ENCODE measurements at places on chromosomes 1 and 21. TPM values are rescaled to one million over a fixed set of nuclear protein-coding genes. Genes with fewer than 3 reads are reported as not detected.
A peak's percentile ranks its signal among the peaks of the same experiment; 100 is the strongest.

DNA sequence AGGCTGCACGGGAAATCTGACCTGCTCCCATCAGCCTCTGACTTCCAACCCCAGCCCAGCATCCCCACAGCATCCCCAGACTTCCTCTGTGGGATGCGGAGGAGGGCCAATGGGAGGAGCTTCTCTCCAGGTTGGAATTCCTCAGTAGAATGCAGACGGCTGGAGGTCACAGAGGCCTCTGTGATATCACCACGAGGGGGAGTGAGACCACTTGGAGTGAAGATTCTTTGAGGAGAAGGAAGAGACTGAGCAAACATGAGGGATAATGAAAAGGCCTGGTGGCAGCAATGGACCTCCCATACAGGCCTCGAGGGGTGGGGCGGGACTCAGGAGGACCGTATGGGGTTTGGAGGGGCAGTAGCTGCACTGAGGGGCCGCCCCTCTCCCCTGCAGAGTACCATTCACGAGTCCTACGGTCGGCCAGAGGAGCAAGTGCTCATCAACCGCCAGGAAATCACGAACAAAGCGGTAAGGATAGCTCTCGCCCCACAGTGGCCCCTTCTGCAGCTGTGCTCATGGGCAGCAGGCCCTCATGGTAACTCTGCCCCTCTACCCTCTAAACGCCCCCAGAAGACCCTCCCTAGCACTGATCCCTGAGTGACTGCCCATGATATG is at the start of gene CATSPER4:
CATSPER4 (plus strand) TSS at position 230 of the 615 bp plus-strand sequence; CDS start at position 256, 26 bp downstream.
- DNase-seq = peak; percentile 6

- no peak for DNase-seq
Measured at GRCh38 chr21:14557413-14557812, 11.3 kb upstream of the SAMSN1 start.

DNA sequence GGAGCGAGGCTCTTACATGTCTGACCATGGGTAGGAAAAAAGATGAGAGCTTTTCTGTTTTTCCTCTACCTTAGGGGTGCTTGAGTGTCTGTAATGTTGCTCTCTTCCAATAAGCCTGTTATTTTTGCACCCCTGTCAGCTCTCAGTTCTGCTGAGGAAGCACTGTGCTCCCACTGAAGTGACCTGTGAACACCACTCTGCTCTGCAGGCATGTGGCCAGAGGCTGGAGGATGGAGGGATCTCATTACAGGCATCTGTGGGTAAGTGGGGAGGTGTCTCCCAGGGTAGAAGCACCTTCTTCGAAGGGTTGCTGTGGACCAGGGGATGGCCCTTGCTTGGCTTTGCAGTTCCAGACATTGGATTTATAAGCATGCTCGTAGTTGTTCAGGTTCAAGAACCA is 56.8 kb upstream of the RBM15 start:
- no peak for DNase-seq

TSTD1 gene
- total RNA-seq = not detected

DNA sequence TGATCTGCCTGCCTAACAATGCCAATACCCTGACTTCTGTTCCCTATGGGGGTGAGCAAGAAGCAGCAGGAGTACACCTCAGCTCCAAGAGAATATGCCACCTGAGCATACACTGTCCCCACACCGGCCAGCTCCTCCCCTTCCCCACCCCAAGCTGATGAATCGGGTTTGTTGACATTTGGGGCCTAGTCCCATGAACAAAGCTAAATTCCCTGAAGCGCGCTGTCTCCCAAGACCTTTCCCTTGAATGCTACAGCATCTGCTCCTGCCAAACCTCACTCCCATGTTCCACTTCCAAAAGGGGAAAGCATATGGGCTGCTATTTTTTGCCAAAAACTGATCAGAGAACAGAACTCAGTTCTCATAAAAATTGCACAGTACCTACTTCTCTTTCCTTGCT is 220.4 kb upstream of the CAMK1G start:
- no peak for DNase-seq

AGO4 gene
- total RNA-seq = 7.3 TPM

DNA sequence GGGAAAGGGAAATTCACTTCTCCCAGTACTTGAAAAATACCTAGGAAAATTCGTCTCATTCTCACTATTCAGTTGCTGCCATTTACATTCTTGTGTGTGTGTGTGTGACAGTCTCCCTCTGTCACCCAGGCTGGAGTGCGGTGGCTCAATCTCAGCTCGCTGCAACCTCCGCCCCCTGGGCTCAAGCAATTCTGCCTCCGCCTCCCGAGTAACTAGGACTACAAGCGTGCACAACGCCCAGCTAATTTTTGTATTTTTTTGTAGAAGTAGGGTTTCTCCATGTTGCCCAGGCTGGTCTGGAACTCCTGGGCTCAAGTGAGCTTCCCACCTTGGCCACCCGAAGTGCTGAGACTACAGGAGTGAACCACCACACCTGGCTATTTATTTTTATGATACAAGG is 1.2 kb downstream of the SNAPIN start:
- no peak for DNase-seq

EDN2 gene
- 2.6 TPM for total RNA-seq

- DNase-seq = peak; percentile 96
Measured at GRCh38 chr1:212671342-212672031, 28.2 kb downstream of the BATF3 start.

REN gene
- not detected for total RNA-seq

- no peak for DNase-seq
Measured at GRCh38 chr1:247322849-247323586, 8.6 kb downstream of the ZNF496 start.

KRTAP12-1 gene
- total RNA-seq = not detected

HSD3B1 gene
- total RNA-seq = not detected

All from A172 (cell line).